Mesenchymal stem cell (in vitro differentiated cells and primary cell): ENCODE measurements at places on chromosomes 6 and 20.
A peak's percentile ranks its signal among the peaks of the same experiment; 100 is the strongest.

GRCh38 chr20:33850159-33850558, 39.0 kb downstream of the CHMP4B start:
- DNase-seq: peak; percentile 25

DNA sequence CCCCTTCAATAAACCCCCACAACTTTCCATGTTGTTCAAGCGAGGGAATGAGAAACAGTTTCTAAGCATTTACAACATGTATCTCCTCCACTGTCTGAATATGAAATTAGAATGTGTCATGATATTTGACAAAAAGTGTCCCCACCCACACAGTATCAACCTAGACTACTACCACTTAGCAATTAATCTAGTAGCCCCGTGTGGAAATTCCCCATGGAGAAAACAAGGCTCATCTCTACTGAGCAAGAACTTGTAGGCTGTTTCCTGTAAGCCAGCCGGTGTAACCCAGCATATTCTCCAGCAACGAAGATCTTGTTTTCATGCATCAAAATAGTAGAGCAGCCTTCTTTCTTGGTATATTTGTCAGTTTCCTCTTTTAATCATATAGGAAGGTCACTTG, 115.0 kb downstream of the IRF4 start:
- no peak for DNase-seq

GRCh38 chr20:18310592-18310991, 22.3 kb downstream of the ZNF133 start:
- no peak for DNase-seq

- no peak for DNase-seq
Observed at GRCh38 chr20:23477223-23477622, 13.7 kb upstream of the CST8 start.

DNA sequence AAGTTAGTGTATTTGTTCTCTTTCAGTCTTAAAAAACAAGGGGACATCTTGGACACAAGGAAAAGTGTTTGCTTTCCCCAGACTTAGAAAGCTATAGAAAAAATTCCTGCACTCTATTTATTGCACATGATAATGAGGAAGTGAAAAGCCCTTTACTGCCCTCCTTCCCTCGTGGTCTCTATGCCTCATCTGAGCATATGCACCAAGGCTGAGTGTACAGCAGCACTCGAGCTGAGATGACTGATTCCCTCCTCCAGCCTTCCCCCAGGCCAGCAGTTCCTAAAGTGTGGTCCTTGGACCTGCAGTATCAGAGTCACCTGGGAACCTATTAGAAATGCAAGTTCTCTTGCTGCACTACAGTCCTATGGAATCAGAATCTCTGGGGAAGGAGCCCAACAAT, 14.3 kb upstream of the LAMP5 start:
- no peak for DNase-seq

DNA sequence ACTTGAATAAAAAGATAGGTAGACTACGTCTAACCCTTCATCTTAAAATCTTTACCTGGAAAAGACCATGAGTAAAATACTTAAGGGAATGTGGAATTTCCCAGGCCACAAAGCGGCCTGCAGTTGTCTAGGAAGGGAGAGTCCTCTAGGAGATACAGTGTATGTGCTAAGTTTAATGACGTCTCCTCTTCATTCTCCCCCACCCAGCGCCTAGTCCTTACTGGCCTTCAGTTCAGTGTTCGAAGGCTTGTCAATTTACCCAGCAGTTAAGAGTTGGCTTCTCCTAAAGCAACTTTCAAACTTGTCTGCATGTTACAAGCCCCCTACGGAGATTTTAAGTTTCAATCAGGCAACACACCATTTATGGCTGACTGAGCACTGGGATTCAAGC, 35.2 kb downstream of the HFE start:
- peak; percentile 85 for DNase-seq

DNA sequence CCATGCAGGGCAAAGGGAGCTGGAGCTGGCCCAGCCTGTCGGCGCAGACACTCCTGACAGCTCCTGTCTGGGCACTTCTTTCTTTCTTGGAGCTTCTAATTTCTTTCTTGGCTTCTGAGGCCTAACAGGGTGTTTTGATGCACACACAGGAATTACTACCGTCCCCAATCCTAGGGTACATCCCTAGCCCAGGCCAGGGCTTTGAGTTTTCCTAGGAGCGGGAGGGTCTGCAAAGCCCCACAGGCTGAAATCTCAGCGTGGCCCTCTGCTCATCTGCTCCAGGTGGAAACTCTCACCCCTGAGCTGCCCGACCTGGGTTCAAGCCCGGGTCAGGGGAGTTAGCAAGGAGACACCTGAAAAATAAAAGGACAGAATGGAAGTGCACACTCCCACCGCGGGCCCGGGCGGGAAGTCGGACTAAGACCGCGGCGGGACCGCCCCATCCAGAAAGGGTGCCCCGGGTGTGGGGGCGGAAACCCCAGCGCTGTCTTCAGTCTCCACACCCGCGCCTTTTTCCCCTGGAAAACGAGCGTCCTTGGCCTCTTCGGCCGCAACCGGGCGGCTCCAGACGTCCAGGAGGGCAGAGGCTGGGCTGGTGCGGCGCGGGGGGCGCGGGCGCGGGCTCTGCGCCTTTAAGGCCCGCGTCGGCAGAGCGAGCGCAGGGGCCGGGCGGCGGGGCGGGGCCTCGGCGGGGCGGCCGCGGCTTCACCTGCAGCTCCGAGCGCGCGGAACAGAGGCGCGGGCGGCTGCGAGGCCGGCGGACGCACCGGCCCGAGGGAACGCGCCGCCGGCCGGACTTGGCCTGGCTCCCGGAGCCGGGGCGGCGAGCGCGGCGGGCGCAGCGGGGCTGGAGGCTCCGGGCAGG, at the start of gene CDH4:
Gene CDH4 (plus strand): TSS at position 733 of the 865 bp plus-strand sequence.
- DNase-seq: peak; percentile 22

DNA sequence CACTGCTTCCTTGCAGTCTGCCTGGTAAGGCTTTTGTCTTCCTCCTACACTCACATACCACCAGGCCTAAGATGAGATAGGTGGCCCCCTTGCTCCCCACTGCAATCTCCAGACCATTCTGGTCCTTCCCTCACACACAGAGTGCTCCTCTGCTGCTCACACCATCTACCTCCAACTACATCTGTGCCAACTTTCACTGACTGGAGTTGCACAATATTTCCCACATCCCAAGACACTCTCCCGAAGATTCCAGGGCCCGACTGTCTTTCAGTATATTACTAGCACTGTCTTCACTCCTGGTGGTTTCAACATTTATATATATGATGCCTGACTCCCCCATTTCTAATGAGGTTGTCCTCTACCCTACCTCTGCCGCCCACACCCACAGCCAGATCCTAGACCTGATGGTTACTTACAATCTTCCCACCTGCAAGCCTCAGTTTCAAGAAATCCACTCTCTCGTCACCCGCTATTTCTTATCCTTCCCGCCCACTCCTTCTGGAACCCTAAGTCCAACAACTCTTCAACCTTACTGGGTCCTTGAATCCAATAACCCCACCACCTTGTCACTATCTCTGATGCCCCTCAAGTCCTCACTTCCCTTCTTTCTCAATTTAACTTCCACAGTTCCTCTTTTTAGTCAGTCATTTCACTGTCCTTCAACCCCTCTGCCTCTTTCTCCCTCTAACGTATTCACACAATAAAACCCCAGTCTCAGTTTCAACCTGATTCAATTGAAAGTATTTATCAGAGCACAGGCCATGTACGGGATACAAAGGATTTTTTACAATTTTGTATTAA, 21.6 kb downstream of the RALGAPA2 start:
- no peak for DNase-seq

DNA sequence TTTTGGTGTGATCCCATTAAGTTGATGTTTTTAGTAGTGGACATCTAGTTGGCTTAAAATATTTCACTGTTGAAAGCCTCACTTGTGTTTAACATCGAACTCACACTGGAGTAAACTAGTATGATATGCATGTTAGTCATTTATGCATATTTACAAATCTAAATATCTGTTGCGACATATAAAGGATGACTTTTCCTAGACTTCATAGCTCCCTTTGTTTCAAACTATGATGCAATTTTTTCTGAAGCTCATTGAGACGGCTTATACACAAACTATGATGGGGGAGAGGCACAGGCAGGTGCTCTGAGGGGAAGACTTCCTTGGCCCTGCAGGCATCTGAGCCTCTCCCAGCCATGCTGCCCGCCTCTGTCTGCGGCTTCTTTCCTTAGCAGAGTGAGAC, 11.8 kb upstream of the FOXC1 start:
- no peak for DNase-seq
